Activated T-helper 1 cell treated with anti-CD3 and anti-CD28 coated beads, Interleukin-12 subunit alpha, Interleukin-12 subunit beta, Interleukin-2, Interleukin-4 antibody, amounts not matched to agents 30 ng/mL and 10 ng/mL and 1 ng/mL, durations not matched to agents 14 hours and 24 hours and 36 hours (primary cell): ENCODE measurements at places on chromosomes 12 and 14. TPM values are rescaled to one million over a fixed set of nuclear protein-coding genes. Genes with fewer than 3 reads are reported as not detected.
A peak's percentile ranks its signal among the peaks of the same experiment; 100 is the strongest.

DNA sequence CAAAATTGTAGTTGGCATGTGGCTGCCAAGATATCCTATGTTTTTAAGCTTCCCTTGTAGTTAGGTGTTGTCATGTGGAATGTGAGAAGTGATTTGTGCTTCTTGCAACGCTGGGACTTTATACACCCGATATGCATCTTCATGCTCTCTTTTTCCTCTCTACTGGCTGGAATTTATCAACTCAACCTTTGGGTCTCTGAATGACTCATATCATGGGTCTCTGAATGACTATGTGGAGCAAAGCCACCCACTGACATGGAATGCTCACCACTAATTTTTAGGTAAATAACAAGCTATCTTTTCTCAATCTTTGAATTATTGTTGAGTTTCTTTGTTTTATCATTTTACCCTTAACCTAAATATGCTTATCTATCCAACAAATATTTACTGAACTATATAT lies 144.6 kb downstream of the ATP23 start:
- DNase-seq, result no peak

DNA sequence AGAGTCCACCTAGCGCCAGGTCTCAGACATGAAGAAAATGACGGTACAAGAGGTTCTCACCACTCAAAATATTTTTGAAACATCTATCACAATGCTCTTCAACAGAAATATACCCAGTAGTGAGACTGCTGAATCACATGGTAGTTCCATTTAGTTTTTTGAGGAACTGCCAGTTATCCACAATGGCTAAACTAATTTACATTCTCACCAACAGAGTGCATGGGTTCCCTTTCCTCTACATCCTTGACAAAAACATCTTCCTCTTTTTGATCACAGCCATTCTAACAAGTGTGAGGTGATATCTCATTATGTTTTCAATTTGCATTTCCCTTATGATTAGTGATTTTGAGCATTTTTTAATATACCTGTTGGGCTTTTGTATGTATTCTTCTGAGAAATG lies 5.7 kb upstream of the GPR65 start:
- no peak for DNase-seq

DNA sequence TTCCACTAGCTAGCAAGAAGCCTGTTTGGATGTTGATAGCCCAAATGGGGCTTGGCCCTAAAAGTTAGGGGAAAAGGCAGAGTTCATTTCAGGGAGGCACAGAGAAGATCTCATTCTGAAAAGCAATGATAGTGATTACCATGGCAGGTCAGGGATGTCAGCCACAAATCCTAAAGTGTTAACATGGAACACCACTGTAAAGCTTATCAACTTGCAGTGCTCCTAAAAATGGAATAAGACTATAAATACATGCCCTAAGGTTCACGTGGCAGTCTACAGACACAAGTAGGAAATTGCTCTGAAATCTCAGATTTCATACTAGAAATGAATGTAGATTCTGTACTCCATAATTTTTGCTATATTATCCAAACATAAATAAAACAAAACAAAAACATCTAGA lies 280.0 kb upstream of the E2F7 start:
- no peak for DNase-seq

- DNase-seq, result no peak
Measured at GRCh38 chr14:88831284-88831683, 6.8 kb downstream of the TTC8 start.

DNA sequence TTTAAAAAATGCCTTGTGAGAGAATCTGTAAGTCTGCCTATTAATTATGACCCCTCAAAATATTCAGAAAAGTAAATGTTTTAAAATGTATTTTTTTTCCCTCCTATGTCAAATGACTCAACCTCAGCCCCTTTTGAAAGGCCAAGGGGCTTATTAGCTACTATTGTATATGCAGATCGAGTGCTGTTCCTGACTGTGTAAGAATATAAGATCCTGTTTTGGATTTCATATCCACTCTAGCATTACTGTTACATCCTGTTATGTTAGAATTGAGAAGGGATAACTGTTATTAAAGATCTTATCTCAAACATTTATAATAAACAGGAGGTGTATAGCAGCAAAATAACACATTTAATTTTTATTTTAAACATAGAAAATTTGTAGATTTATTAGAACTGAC lies 46.6 kb upstream of the TPH2 start:
- no peak for DNase-seq

- DNase-seq, result peak; percentile 12
Measured at GRCh38 chr12:67989184-67989920, at the start of gene IFNG-AS1. TSS of gene IFNG-AS1 (plus strand) at chr12:67989447.

- DNase-seq, result no peak
Measured at GRCh38 chr12:119113496-119113986, 65.2 kb upstream of the HSPB8 start.

GRCh38 chr14:92848887-92849286 lies 54.8 kb downstream of the GOLGA5 start:
- no peak for DNase-seq

- no peak for DNase-seq
Measured at GRCh38 chr14:55744321-55744720, 164.3 kb downstream of the KTN1 start.

- no peak for DNase-seq
Measured at GRCh38 chr12:48084066-48084465, 21.8 kb downstream of the SENP1 start.

DNA sequence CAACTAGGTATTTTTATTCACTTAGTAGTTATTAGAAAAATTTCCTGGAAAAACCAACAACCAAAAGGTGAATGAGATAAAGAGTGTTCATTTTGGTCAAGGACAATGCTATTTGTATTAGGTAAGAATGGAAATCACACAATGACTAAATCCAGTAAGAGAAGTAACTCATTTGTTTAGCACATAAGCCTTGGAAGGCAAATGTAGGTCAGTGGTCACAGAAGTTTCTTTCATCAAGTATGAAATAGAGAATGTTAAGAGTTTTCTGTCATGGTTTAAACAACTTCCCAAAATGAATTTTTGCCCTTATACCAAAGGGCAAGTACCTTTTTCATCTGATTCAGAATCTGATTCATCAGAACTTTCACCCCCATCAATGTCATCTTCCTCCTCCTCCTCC lies 101.7 kb downstream of the KIF21A start:
- DNase-seq, result no peak

Gene MSRB3
- 0.15 TPM in 1 of 2 replicates, not detected in the other for total RNA-seq

Gene NKX2-1
- not detected in 2 replicates for total RNA-seq

Gene DCAF5
- total RNA-seq, result 29.7 and 32.0 TPM in 2 replicates

Gene TGM1
- total RNA-seq, result 4.1 and 4.8 TPM in 2 replicates

Gene GPRC5A
- total RNA-seq, result not detected in 2 replicates

Gene TPPP2
- not detected in 2 replicates for total RNA-seq

Gene SOAT2
- not detected in 2 replicates for total RNA-seq

Gene PHETA1
- total RNA-seq, result 2.7 and 4.2 TPM in 2 replicates

Gene AMIGO2
- total RNA-seq, result 11.6 and 12.5 TPM in 2 replicates

Gene SLC5A8
- total RNA-seq, result not detected in 2 replicates

Gene PZP
- not detected in 2 replicates for total RNA-seq
